ENCODE measurements at places on chromosomes 2 and 18.

- no peak for DNase-seq
Observed at GRCh38 chr2:120445449-120446143, 99.7 kb downstream of the INHBB start.

DNA sequence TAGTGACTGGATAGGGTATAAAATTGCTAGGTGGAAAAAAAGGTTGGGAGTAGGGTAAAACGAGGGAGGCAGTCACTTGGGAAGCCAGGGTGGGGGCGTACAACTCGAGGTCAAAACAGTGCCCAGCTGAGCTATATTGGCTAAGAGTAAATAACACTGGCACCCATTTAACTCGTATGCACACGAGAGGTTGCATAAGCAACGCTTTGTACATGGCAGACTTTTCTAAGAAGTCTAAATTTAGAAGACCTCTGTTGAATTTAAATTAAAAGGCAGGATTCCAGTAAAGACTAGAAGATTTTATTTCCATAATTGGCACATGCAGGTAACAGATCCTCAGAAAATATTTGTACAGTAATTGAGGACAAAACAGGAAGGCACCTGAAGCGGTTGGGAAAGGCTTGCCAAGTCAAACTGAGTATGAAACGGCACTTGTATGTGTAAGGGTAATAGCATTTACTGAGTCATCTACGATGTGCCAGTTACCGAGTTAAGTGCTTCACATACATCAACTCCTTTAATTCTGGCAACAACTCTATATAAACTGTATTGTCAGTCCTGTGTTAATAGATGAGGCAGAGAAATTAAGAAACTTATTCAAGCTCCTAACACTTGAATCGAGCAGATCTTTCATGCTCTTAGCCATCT lies 1.4 kb upstream of the MALT1 start:
- DNase-seq: no peak

GRCh38 chr18:55763805-55764204 lies 175.8 kb upstream of the TCF4 start:
- DNase-seq: no peak

- DNase-seq: no peak
Observed at GRCh38 chr2:108923736-108924579, 65.1 kb downstream of the EDAR start.

DNA sequence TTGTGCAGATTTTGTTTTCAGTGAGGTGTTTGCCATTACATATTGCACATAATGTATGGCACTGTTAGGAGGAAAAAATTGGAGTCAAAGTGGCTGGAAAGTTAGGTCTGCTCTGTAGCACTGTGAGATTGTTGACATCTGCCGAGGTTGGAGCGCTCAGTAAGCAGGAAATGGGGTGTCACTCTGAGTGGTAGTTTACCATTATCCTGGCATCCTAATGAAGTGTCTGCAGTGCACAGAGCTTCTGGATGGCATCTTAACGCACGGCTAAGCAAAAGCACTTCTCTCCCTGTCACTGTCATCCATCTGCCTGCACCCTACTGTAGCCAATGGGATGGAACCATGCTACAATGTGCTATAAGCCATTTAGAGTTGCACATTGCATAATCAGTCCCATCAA lies 561.9 kb downstream of the ARHGAP15 start:
- no peak for DNase-seq

DNA sequence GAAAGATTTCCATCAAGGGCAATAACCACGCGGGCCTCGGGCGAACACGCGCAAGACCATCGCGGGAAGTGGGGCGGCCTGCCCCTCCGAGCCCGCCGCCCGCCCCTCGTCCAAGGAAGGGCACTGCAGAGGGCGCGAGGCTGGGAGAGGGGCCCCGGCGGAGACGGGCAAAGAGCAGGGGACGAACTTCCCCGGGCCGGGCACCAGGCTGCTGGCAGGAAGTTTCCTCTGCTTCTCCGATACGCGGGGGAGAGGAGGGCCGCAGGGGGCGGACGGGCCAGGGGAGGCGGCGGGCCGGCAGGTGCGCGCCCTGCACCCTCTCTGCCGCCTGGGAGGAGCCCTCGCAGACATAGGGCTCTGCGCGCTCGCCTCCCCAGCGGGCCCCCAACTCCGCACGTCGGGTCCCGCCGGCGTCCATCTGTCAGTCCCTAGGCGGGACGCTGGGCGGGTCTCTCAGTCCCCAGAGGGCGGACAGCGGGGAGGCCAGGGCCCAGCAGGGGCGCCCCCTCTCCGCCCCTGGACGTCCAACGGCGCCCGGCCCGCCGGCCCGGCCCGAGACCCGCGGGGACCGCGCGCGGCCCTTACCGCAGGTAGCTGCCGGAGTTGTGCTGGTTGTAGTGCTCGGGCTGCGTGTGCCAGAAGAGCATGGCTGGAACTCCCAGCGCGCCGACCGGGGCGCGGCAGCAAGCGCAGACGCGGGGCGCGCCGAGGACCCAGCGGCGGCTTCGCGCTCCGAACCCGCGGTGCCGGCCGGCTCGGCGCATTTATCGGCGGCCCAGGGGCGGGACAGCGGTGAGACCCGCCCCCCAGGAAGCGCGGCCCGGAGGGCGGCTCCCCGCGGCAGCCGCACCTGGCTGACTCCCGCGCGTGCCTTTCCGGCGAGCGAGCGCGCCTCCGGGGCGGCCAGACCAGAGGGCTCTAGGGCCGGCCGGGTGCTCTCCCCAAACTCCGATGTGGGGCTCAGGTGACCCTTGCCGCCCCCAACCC lies at the start of gene TFCP2L1:
Gene TFCP2L1, minus strand, starts transcription at position 740 of the 987 bp plus-strand sequence. Its CDS starts 93 bp downstream, at position 647.
- DNase-seq: no peak

- DNase-seq: peak; percentile 93
Observed at GRCh38 chr2:61694312-61695274, 156.4 kb upstream of the XPO1 start.

DNA sequence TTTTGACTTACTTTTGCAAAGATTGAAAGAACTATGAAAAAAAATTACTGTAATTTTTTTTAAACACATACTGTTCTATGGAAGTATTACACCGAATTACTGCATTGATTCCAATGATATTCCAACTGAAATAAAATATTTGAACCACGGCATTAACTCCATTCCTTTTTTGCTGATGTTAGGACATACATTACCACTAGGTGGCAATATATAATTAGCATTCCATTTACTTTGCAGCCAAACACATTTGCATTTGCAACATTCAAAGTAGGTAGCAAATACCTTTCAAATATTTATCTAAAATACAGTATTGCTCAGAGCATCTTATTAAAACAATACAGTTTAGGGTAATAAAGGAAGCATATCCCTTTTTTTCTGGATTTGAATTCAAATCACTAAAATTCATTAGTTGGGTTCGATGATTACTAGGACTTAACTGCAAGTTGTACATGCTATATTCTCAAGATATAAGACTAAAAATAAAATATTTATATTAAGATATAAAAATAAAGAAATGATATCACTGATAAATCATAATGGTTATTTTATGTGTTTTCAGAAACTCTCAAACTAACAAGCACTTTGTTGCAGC lies 31.3 kb downstream of the LANCL1 start:
- DNase-seq: no peak

GRCh38 chr2:45965871-45966498 lies 314.5 kb downstream of the PRKCE start:
- DNase-seq: no peak

- no peak for DNase-seq
Observed at GRCh38 chr2:106294182-106294581, 100.1 kb upstream of the UXS1 start.

- DNase-seq: no peak
Observed at GRCh38 chr2:75168186-75168585, 31.1 kb downstream of the TACR1 start.

DNA sequence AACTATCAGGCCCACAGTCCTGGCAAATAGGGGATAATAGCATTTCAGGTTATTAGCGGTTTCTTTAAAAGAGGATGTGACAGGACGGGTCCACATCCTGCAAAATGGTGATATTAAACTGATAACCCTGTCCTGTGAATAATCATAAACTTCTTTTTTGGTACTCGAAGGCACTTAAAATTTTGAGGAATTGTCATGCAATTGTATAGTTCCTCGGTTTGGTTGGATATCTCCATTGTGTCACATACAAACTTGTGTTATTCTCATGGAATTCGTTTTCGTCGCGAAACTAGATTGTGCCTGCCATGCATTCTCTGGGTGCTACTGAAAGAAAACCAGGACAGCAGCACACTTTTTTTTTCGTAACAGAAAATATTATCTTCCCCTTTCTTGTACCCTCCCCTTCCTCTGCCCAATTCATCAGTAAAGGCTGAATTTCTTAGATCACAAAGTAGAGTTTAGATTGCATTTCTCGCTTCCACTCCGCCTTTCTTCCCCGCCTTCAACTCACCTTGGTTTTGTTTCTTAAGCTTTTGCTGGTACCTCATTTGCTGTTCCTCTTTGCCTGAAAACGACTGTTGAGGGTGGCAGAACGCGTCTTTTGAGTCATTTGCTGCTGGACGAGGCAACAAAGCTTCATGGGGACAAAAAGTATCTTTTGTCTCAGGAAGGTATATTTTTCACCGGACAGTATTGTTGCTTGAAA lies 1.3 kb downstream of the CERS6 start:
- DNase-seq: no peak

- no peak for DNase-seq
Observed at GRCh38 chr2:108243566-108243965, 3.8 kb downstream of the SULT1C3 start.

DNA sequence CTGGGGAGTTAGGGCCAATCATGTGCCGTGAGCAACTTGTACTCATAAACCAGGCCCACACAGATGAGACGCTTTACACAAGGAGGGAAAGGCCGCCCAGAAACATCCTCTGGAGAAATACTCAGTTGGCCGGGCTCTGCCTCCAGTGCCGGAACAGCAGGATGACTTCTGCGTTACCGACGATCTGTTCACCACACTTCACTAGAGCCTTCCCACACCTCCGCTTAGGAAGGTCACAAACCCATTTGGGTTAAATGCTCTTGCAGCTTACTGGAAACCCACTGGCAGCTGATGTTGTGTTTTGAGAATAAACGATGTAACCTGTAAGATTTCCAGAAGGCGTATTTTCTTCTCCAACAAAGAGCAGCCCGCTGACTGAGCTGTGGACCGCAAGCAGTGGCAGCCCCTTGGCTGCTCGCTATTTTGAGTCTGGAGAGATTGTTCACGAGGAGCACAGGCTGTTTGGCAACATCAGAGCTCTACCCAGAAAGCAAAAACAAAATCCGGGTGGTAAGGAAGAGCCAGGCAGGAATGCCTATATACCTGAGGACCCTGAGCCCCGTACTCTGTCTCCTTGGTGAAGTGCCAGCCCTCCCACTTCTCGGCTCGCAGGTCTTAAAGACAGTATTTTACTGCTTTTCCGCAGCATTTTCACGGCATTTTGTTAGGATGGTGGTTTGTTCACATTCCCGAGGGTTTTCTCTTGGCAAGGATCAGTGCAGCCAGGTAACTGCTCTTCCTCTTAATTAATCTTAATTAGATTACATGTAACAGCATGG lies 44.0 kb downstream of the COLEC12 start:
- DNase-seq: no peak

Measured in omental fat pad (tissue), 4 donors.